Camera-type eye (tissue), 1 donor: ENCODE measurements at places on chromosomes 7 and 10. TPM values are rescaled to one million over a fixed set of nuclear protein-coding genes. Genes with fewer than 3 reads are reported as not detected.

The SHOC2 gene
- total RNA-seq: 102 TPM

The OR2A12 gene
- not detected for total RNA-seq

The PRF1 gene
- 0.71 TPM for total RNA-seq

The CRHR2 gene
- total RNA-seq: 0.60 TPM

The SLC39A12 gene
- total RNA-seq: 18.0 TPM

The DYNC1I1 gene
- 31.7 TPM for total RNA-seq
